ENCODE measurements at places on chromosomes 7 and 10.
A peak's percentile ranks its signal among the peaks of the same experiment; 100 is the strongest.

- DNase-seq: no peak
Observed at GRCh38 chr10:14635043-14635710, 139.5 kb downstream of the FAM107B start.

DNA sequence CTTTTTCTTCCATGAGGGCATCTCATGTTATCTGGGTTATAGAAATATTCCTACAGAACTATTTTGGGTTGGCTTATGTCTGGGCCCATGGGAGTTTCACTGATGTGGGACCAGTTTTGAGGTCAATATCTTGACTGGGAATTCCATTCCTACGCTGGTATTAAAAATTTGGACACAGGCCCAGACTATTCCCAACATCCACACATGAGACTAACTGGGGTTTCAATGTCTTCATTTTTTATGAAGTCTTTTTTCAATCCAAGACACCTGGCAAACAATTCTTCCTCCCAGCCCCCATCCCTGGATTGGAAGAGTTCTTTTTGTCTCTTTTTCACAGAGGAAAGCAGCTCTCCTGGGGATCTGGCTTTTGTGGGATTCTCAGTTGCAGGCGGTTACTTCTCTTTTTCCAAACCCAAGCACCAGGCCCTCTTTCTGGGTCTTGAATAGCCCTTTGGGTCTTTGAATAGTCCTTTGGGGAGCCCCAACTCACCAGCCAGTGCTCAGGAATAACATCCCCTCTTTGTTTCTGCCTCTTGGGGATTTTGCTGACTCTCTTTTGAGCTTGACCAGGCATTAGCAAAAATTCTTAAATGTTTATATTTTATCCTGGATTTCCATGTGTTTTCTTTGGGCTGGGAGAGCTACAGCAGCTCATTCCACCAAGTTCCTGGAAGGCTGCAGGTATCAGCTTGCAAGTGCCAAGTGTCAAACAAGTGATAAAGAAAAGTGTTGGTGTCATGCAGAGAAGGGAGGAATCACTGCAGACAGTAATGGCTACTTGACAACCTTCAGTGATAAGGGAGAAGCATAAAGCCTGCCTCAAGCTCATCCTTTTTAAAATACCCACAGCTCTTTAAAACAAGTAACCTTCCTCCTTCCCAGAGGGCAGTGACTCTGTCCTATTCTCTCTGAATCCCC lies 234.3 kb downstream of the ADAM12 start:
- DNase-seq: no peak

DNA sequence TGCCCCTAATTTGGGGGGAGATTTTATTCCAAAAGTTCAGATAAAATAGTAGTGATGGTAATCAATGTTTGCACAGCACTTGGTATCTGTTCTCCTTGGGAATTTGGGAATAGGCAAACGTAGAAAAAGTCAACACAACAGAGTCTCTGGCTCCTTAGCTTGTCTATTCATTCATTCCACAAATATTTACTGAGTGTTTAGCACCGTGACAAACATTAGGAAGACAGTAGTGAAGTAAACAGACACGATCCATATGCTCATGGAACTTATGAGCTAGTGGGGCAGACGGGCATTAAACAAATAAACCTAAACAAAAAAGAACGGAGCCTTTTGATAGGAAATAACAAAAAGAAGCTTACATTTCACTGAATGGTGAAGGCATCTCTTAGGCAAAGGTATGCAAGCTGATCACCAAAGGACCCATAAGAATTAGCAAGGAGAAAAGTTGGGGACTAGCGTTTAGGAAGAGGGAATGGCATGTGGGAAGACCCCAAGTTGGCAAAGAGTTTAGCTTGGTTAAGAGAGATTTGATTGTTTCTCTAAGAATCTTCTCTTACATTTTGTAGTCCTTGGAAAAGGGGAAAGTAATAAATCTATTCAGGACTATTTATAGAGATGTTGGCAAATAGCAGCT lies 243.9 kb upstream of the NPY start:
- DNase-seq: no peak

GRCh38 chr10:99297033-99297432 lies 32.1 kb upstream of the CNNM1 start:
- no peak for DNase-seq

DNA sequence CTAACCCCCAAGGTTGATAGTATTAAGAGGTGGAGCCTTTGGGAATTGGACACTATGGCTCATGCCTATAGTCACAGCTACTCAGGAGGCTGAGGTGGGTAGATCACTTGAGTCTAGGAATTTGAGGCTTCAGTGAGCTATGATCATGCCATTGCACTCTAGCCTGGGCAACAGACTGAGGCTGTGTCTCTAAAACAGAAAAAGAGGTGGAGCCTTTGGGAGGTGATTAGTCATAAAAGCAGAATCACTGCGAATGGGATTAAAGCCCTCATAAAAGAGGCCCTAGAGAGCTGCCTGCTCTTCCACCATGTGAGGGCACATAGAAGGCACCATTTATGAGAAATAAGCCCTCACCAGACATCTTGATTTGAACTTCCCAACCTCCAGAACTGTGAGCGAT lies 81.9 kb downstream of the SKAP2 start:
- DNase-seq: no peak

GRCh38 chr7:36420307-36420706 lies 30.6 kb downstream of the ANLN start:
- no peak for DNase-seq

DNA sequence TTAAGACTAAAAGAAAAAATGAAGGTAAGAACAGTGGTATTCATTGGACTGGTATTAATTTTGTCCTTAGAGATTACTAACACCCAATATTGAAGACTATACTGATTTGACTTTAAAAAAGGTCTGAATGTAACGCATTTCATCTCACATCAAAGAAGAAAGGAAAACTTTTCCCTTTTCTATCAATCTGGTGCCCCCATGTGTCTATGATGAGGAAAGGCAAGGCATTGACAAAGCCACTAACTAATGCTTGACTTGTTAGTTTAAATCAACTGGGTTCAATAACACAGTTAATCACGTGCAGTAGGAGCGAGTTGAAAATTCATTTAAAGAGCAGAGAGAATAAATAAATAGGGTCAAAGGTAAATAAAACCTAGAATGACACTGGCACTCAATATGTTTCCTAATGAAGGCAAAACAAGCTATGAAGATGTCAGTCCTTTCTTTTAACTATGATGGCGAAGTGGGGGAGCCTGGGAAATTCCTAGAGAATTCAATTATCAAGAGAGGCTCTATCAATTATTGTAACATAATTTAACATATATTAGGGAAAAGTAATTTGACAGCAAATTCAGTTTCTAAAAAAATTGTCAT lies 180.9 kb downstream of the ANK3 start:
- DNase-seq: no peak

DNA sequence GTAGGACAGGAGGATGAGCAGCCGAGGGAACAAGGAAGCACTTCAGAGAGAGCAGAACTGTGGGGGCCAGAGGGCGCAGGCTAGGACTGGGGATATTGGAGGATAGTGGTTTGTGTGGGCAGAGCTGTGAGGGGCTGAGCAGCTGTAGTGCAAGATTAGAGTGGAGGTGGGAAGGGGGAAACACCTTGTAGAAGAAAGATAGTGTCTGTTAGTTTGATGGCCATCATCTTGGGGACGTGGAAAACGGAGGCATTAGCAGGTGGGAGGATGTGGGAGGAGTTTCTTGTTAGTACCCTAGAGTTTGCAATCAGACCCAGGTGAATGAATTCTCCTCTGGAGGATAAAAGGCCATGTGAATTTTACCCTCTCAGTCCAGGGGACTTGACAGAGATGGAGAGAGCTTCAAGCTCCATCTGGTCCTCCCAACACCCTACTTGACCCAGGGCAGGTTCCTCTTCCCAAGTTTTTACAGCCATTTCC lies 34.0 kb downstream of the PRSS2 start:
- no peak for DNase-seq

- DNase-seq: no peak
Observed at GRCh38 chr10:132112611-132113010, 46.9 kb downstream of the JAKMIP3 start.

DNA sequence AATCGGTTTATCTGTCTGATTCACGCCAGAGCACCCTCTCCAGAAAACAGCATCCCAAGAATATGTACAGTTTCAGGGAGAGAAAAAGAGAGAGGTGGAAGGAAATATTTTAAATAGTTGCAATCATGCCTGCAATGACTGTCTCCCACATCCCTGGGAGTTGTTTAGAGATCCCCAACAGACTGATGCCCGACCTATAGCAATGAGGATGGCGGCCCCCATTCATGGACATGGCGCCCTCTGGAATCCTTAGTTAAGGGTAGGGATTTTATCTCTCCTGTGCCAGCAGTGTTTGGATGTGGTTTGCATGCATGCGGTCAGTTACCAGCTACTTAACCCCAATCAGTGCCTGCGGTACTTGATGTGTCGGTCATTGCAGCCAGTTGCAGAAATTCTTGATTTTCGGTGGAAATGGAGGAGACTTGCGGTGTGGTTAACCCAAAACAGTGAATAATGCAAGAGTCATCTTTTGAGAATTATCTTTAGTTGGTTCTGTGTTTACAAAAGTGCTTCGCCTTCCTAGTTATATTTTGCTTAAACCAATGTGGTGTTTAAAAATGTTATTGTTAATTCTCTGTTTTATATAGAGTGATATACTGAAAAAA lies 186.0 kb upstream of the TCF7L2 start:
- no peak for DNase-seq

- DNase-seq: peak; percentile 13
Observed at GRCh38 chr7:29843093-29843492, 36.8 kb downstream of the WIPF3 start.

DNA sequence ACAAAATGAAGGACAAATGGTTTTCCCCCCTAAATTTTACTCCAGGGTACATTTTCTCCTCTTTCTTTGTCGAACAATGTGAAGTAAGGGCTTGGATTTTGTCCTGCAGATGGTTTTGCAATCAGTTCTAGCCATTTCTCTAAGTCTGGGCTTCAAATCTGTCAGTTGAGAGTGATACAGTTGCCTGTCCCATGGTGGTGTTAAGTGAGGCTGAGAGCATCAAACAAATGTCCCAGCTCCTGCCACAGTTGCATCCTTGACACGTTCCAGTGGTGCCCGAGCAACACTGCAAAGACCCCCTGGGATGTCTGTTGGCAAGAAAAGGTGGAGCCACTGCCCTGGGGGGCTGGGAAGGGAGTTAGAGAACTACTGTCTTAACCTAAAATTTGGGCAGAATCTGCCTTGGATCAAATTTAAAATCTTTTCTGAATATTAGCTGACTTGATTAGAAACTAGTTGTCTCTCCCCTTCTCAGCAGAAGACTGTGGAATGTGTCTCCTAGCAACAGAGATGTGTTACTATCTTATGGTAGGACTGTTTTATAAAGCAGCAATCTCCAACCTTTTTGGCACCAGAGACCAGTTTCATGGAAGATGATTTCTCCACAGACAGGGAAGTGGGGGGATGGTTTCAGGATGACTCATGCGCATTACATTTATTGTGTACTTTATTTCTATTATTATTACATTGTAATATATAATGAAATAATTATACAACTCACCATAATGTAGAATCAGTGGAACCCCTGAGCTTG lies 102.0 kb upstream of the STEAP1B start:
- no peak for DNase-seq

- DNase-seq: no peak
Observed at GRCh38 chr10:79981450-79982361, 32.8 kb upstream of the SFTPD start.

DNA sequence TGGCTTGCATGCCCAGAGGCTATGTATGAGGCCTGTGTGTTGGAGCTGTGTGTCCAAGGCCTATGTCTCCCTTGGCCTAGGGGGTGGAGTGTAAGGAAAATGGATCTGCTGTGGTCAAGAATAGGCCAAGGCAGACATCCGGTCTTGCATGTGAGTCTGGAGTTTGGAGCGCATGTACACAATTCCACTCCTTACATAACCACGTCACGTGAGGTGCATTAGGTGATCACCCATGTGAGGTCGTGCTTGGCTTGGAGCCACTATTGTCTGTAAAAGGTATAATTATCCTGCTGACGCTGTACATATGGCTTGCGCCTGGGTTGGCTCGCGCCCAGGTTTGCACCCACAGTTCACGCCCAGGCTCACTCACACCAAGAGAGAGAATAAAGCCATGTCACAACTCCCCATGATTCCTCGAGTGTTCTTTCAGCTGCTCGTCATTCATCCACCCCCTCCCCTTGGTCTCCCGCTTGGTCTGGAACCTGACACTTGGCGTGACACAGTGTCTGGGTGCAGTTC lies 105.5 kb downstream of the BICC1 start:
- no peak for DNase-seq

DNA sequence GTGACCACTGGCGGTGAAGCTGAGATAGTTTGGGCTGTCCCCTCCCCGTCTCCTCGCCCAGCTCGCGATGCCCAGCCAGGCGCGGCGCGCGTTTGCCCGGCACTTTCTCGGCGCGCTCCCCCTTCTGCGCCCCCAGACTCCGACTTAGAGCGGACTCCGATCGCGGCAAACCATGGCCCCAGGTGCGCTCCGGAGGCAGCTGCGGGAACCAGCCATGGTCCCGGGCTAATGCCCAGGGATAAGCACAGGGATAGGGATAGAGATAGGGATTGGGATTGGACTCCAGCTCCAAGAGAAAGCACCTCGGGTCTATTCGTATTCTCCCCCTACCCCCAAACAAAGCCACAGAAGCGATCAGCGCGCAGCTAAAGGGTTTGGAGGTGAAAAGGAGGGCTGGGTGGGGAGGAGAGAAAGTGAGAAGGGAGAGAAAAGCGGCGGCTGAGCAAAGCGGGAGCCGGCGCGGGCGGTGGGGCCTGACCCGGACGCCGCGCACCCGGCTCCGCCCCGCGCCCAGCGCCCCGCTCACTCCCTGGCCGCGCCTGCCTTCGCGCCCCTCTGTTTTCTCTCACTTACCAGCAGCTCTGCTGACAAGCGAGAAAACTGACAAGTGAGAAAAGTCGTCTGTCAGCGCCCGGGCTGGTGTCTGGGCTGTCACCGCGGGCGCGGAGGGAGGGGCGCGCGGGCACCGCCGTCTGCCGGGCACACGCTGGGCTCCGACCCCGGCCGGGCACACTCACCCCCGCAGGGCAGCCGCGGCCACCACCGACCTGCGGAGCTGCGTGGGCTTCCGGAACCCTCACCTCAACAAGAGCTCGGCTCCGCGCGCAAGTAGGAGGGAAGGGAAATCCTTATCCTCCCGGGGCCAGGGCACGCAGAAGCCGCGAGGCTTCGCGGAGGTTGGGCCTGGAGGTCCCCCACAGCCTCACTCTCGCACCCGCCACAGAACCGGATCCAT lies at the start of gene PDE1C:
Gene PDE1C (minus strand): TSS at position 2 of the 955 bp plus-strand sequence.
- DNase-seq: no peak

DNA sequence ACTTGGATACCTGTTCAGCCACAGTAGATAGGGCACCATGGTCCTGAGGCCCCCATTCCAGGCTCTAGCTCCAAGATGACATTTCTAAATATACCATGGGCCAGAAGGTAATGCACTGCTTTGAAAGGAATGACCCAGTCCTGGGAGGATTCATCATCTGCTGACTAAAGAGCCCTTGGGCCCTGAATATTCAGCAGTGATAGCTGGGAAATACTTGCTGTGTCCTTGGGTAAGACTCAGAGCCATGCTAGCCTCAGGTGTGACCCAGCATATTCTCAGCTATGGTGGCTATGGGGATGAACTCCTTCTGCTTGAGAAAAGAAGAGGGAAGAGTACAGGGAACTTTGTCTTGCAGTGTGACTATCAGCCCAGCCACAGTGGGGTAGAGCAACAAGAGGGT lies 21.3 kb upstream of the AGR2 start:
- DNase-seq: no peak

Measured in NCI-H187 (cell line).